ENCODE measurements at places on chromosomes 2 and 18.

GRCh38 chr2:207501802-207502576 lies 27.8 kb upstream of the CREB1 start:
- no peak for DNase-seq

DNA sequence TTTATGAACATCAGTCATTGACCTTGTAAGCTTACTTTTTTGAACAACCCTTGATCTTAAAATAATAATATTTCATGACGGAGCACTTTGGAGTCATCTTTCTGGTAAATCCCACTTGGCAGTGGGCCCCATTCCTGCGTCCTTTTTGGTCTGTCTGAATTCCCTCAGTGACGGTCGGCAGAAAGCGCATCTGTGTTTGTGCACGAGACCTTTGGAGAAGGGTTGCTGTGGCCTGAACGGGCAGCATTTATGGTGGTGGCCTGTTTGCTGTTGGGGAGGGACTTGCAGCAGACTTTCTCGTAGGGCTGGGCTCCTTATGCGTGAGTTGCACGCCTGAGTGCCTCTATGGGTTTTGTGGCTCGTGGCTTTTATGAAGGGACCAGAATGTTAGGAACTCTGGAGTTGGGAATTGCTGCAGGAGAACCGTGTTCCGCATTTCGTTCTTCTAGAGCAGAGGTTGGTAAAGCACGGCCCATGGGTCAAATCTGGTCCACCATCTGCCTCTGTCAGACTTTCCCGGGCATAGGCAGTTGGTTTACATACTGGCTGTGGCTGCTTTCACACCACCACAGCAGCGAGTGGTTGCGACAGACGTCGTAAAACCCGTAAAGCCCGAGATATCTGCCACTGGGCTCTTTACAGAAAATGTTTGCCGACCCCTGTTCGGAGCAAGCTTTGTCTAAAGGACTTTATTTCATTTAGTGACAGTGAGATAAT lies 30.8 kb downstream of the LPIN1 start:
- DNase-seq = peak; percentile 21

- no peak for DNase-seq
Observed at GRCh38 chr2:11515490-11515981, 18.3 kb upstream of the GREB1 start.

DNA sequence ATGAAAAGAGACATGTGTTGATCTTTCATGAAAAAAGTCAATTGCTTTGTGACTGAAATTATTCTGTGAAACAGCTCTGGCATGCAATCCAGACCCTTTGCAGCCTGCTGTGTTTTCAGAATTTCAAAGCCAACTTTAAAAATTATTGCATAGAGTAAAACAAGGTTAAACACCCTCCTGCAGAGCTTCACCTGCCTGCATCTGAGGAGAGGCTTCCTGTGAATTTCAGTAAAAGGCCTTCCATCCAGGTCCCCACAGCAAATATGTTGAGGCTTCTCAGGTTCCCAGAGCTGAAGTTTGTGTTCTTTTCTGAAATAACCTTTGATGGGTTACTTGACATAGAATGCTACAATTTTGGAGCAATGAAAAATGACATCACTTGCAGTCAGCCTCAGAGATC lies 4.1 kb downstream of the XIRP2 start:
- DNase-seq = no peak

DNA sequence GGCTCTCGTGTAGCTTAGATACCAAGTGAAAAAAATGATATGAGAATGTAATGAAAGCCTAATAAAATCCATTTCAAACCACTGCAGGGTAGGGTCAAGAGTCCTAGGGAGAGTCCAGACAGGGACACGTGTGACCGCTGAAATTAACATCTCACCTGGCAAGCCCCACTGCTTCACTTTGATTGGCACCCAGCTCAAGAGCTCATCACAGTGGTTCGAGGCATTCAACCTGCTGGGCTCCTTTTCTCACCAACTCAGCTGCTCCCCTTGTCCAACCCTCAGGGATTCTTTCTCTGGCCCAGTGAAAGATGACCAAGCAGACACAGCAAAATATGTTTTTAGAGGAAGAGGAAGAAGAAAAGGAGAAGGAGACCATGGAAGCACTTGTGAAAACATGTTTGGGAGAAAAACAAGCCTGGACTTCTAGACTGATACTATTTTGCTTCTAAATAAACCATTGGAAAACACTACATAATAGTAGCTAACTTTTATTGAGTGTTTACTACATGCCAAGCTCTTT lies 49.2 kb upstream of the CREB1 start:
- no peak for DNase-seq

DNA sequence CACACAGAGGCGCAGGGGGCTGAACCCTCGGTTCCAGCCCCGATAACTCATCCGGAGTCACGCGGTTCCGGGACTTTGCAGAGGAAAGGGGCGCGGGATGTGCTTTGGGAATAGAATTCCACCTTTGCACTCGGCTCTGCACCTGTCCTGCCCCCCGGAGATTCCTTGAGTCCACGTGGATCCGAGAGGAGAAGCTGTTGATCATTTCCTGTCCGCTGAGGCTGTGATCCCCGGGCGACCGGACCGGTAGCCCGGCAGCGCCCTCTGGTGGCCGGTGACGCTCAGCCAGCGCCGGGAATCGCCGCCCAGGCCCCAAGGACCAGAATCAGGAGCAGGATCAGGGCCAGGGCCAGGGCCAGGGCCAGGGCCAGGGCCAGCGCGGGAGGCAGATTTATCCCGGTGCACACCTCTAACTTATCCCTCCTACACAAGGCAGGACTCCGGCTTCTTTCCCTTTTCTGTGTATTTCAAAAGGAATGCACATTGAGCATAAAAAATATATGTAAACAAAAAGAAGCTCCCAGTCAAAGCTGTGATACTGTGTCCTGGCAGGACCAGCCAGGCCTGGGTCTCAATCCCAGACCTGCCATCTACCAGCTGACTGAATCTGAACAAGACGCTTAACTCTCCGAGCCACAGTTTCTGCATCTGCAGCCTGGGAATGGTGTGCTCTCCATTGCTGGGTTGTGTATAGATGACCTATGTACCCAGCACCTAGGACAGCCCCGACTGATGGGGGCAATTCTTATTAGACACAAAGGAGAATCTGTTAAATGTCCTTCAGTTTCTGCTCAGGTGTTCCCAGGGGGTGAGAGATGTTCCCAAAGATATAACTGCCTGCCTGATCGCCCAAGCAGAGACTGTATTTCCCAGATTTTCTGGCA lies 8.5 kb upstream of the SPATA3 start:
- peak; percentile 31 for DNase-seq

GRCh38 chr2:241161646-241162281 lies 11.5 kb downstream of the PPP1R7 start:
- no peak for DNase-seq

GRCh38 chr2:217489145-217489960 lies 513.4 kb downstream of the TNS1 start:
- DNase-seq = no peak

GRCh38 chr2:70388128-70388527 lies 86.3 kb upstream of the FAM136A start:
- DNase-seq = no peak

GRCh38 chr2:113838277-113838676 lies 51.6 kb upstream of the ACTR3 start:
- DNase-seq = no peak

DNA sequence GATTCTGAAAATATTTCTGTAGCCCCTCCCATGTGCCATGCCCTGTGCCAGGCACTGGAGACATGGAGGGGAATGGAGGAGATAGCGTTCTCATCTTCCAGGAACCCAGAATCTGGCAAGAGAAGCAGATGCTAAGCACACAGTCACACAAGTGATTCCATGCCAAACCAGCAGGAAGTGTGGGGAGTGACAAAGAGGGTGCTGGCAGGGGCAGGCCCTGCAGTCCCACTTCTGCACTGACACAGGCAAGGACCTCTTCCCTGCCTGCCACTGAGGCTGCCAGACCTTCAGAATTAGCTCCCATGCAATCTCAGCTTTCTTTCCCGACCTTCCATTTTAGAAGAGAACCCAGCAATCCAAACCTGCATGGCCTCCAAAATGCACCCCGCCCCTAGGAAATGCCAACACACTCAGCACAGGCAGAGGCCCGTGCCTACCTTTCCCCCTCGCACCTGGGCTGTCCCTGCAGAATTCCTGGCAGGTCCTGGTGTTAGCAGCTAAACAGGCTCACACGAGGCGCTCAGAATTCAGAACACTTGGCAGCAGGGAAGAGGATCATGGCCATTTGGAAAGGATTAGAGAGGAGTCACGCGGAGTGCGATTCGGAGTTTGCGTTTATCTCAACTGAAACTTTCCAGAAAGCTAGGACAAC lies 155.3 kb downstream of the MSH2 start:
- DNase-seq = no peak

- DNase-seq = no peak
Observed at GRCh38 chr2:234842753-234843152, 109.1 kb upstream of the SH3BP4 start.

GRCh38 chr2:240146141-240146561 lies 5.7 kb upstream of the OTOS start:
- no peak for DNase-seq

GRCh38 chr2:7165736-7166135 lies 248.5 kb downstream of the RNF144A start:
- no peak for DNase-seq

- no peak for DNase-seq
Observed at GRCh38 chr2:219430633-219431615, 3.7 kb upstream of the SPEG start.

GRCh38 chr2:85733121-85733960 lies 20.4 kb upstream of the ATOH8 start:
- no peak for DNase-seq

DNA sequence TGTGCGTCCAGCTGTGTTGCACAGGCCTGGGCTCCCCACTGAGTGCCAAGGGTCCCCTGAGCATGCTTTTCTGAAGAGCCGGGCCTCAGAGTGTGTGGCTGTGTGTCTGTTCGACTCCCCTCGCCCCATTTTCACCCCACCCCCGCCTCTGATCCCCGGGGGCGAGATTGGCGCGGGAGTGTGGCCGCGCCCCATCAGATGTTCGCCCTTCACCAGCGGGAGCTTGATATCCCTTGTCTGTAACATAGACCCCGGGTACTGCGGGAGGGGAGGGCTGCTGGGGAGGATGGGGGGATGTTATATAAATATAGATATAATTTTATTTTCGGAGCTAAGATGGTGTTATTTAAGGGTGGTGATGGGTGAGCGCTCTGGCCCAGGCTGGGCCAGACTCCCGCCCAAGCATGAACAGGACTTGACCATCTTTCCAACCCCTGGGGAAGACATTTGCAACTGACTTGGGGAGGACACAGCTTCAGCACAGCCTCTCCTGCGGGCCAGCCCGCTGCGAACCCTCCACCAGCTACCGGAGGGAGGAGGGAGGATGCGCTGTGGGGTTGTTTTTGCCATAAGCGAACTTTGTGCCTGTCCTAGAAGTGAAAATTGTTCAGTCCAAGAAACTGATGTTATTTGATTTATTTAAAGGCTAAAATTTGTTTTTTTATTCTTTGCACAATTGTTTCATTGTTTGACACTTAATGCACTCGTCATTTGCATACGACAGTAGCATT lies 1.5 kb downstream of the RHOB start:
- DNase-seq = peak; percentile 21

DNA sequence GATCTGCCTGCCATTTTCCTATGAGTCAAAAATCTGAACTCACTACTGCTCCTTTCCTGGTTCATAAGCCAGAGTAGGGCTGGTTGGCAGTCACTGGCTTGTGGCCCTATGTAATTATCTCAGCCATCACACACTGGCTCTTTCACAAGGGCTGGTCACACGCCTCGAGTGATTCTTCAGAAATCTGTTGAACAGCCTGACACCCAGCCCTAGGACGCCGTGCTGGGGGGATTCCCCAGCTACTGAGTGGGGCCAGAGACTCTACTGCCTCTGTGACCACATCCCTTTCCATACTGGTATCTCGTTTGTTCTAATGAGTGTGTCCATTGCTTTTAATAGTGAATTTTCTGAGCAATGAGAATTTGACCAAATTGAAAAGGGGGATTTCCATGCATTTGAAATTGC lies 45.8 kb upstream of the RBM44 start:
- DNase-seq = no peak

- DNase-seq = peak; percentile 47
Observed at GRCh38 chr2:128309280-128310093, 9.2 kb downstream of the HS6ST1 start.

Data from NCI-H526 treated with DMSO at 0.1 percent for 48 hours (cell line).